ENCODE measurements at places on chromosomes 5 and 9. TPM values are rescaled to one million over a fixed set of nuclear protein-coding genes. Genes with fewer than 3 reads are reported as not detected.

GRCh38 chr9:35563791-35564197 lies 41.3 kb upstream of the TESK1 start:
- DNase-seq = no peak

GRCh38 chr9:76644171-76644570 lies 120.1 kb upstream of the PCA3 start:
- DNase-seq = no peak

DNA sequence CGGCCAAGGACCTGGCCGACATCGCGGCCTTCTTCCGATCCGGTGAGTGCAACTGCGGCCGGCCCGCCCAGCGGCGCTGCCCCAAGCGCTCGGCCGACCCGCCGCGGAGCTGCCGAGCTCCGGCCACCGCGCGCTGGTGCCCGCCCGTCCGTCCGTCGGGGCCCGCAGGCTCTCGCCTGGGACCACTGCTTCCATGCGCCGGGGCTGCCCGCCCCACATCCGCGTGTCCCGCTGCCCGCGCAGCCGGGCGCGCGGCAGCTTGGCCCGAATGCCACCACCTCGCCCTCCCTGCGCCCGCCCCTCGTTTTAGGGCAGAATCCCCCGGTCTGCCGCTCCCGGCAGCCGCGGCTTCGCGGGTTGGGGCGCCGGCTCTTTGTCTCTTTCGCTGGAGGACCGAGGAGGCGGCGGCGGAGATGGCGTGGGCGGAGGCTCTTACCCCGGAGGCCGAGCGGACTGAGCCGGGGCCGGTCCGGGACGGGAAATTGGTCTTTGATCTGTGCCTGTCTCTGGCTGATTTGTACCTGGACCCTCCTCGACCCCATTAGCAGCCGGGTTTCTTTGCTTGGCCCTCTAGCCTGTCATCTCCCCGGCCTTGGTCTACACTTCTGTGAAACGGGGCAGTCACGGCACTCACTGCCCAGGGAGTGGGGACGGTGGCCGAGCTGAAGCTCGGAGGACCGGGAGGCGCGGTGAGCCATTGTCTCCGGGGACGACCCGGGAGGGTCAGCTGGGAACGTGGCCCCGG lies 871 bp downstream of the TRIO start:
- peak; percentile 35 for DNase-seq

The PCDHA9 gene
- not detected for total RNA-seq

DNA sequence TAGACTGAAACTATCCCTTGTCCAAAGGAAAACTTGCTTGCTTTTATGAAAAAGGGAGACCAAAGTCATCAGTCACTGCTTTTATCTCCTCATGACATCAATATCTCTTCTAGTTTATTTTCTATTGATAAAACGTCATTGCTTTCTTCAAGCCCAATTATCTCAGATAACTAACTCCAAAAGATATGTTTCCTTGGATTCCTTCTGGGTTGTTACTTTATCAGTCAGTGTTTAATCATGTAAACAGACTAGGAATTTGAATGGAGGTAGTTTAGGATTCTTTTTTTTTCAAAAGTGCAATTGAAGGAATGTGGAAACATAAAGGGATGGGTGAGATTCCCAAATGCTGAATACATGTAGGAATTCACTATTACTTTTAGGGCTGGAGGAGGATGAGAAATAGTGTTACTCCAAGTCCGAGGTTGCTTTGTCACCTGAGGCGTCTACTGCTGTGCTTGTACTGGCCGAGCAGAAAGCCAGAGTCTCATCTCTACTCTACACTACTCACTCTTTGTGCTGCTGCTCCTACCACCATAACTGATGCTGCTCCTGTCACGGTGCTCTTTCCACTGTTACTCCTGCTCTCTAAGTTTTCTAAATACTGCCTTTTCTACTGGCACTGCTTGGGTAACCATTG lies 1697.1 kb upstream of the NUDT12 start:
- DNase-seq = no peak

The INSL4 gene
- total RNA-seq = not detected

DNA sequence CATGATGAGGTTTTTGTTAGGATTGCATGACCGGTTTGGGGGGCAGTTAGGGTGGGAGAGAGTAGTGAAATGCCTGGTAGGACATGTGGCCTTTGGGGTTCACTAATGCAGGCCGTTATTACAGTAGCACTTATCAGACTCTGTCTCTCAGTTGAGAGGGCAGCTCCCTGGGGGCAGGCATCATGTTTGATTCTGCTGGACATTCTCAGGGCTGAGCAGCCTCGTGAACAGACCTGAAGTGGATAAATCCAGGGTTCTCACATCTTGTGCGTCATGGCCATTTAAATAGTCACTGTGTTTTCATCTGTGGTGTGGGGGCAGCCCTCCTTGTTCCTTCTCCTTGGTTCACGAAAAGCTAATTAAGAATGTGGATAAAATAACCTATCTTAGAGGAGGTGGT lies 18.9 kb downstream of the KCNN2 start:
- no peak for DNase-seq

DNA sequence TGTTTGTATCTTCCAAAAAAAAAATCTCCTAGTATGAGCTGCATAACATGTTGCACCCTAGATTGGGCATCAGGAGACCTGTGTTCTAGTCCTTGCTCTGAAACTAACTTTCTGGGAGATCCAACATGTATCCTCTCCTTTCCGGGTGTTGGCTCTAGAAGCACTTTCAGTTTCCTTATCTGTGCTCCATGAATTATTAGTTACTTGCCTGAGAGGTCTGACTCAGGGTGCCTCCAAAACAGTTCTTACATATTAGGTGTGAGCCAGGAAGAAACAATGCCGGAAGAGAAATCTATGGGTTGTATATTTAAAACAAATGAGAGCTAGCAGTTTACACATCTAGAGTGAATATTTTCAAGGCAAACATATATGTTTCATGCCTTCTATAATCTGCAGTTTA lies 36.7 kb upstream of the SLC36A2 start:
- no peak for DNase-seq

DNA sequence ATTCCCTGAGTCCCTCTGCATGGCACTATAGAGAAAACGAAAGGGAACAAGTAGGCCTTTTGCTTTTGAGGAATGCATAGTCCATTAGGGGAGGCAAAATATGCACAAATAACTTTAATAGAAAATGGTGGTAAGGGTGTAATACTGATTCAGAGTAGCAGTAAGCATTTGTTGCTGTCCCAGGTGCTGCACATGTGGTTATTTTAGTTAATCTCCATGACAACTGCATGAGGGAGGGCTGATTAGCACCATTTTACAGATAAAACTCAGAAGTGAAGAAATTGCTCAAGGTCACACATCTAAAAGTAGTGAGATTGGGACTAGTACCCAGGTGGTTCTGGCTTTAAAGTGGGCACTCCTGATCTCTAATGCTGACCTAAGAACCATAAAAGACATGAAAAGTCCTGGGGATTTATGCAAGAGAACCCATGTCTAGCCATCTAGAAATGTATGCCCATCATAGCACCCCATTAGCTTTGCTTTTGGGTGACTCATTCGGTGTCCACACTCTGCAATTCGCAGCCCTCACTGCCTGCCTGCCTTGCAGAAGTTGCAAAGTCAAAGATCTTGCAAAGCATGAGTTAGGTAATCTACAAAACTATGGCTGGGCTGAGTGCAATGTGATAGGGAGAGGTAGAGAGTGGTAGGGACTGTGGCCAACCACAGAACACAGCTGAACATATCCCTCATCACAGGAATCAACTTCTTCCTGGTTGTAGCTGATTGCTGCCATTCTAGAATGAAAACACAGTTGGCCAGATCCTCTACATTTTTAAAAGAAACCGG lies 195.2 kb downstream of the PTTG1 start:
- DNase-seq = no peak

The CTXN3 gene
- not detected for total RNA-seq

Data from activated naive CD4-positive, alpha-beta T cell treated with anti-CD3 and anti-CD28 coated beads, Interleukin-2, amount 50 U/mL, for 72 hours (primary cell).